ENCODE measurements at places on chromosomes 7 and 10.
A peak's percentile ranks its signal among the peaks of the same experiment; 100 is the strongest.

DNA sequence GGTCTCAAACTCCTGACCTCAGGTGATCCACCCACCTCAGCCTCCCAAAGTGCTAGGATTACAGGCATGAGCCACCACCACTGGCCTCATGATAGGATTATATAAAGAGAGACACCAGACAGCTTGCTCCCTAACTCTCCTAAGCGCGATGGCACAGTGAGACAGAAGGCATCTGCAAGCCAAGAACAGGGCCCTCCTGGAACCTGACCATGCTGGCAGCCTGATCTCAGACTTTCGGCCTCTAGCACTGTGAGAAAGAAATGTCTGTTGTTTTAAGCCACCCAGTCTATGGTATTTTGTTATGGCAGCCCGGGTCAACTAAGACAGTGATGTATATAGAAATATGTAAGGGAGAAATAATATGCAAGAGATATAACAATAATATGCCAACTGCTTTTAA, 51.2 kb downstream of the SRPK2 start:
- H3K4me3 ChIP-seq = no peak overlapping the region
- no peak for DNase-seq
- H3K27ac ChIP-seq = no peak overlapping the region
- H3K36me3 ChIP-seq = peaks cover 2% of the 10 kb centered on the region

- no peak for DNase-seq
- no peak overlapping the region for H3K4me3 ChIP-seq
- no peak overlapping the region for H3K27ac ChIP-seq
- peaks cover 54% of the 10 kb centered on the region for H3K4me1 ChIP-seq
Measured at GRCh38 chr10:110405380-110405779, 92.3 kb upstream of the DUSP5 start.

DNA sequence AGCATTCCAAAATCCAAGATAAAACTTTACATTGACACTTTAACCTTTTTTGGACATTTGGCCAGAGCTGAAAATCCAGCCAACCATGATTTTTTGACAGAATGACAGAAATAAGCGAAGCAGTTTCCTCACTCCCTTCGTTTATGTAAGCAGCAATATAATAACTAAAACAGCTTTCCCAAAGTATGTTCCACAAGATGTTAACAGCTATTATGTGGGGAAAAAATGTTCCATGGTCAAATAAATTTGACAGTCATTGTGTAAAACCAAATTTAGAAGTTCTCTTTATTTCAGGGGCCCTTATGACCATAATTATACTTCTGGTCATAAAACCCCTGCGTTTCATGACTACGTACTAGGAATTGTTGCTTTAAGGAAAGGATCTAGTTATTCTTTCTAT, 416.5 kb downstream of the MAGI2 start:
- no peaks in the 10 kb centered on the region for H3K4me1 ChIP-seq
- H3K27me3 ChIP-seq = no peaks in the 10 kb centered on the region
- DNase-seq = no peak
- no peaks in the 10 kb centered on the region for H3K36me3 ChIP-seq
- H3K4me3 ChIP-seq = no peak overlapping the region
- no peak overlapping the region for H3K27ac ChIP-seq

GRCh38 chr7:47782022-47782421, 166.2 kb downstream of the PKD1L1 start:
- H3K4me1 ChIP-seq = no peaks in the 10 kb centered on the region
- no peak overlapping the region for H3K27ac ChIP-seq
- H3K27me3 ChIP-seq = peaks cover 5% of the 10 kb centered on the region
- no peaks in the 10 kb centered on the region for H3K36me3 ChIP-seq
- no peak for DNase-seq

DNA sequence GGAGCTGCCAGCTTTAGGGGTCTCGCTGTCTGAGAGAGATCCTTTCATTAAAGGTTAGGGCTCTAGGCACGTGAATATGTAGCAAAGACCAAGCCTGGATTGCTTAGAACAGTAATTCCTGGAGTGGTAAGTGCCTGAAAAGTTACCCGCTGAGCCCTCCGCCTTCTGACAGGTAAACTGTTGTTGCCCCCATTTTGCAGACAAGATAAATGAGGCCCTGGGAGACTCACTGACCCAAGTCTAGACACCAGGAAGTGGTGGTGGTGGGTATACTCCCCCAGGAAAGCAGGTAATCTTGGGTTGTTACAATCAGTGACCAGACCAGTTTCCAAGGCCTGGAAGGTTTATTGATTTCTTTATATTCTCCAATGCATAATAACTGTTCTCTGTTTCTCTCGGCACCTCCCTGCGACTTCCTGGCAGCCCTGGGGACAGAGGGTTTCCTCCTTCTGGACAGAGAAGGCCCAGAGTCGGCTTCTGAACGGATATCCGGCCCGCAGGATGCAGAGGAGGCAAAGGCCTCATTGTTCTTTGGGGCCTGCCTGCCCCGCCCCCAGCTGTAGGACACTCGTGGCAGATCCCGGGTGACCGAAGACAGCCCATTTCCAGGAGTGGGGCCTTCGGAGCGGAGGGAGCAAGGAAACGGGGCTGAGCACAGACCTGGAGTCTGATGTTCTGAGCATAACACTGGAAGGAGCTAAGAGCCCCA, 1.3 kb upstream of the GRK5 start:
- no peaks in the 10 kb centered on the region for H3K27me3 ChIP-seq
- peaks cover 33% of the 10 kb centered on the region for H3K4me1 ChIP-seq

DNA sequence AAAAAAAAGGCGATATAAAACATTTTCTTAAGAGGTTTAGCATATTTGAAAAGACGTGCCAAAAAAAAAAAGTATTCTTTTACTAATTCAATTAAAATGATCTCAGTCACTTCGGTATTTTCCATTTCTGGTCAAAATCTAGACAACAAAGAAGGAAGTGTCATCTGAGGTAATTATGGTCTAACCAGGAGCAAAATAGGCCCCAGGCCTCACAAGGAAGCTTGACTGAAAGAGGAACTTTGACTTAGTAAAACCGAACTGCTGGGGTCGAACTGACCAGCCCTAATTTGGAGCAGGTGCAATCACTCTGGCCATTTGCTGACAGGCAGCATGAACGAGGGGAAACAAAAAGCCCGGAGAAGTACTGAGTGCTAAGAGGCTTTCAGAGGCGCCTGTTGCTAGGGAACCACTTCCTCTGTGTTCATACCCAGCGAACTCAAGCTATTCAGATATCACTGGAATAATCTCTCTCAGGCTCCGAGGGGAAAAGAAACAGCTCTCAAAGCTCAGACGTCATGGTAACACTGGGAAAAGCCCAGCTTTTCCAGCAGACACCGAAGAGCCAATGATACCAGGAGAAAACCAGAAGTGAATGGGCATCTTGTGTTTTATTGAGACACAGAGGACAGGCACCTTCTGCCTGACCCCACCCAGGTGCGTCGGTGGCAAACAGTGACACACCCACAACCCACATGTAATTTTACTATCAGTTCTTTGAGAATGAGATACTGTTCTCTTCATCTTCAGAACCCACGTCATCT, 126.5 kb downstream of the FAM107B start:
- DNase-seq = peak; percentile 79
- H3K27me3 ChIP-seq = no peaks in the 10 kb centered on the region
- peak overlapping the region; percentile 75 for H3K4me3 ChIP-seq

- DNase-seq = no peak
- H3K27ac ChIP-seq = no peak overlapping the region
- H3K36me3 ChIP-seq = no peaks in the 10 kb centered on the region
- H3K27me3 ChIP-seq = peaks cover 69% of the 10 kb centered on the region
- peaks cover 10% of the 10 kb centered on the region for H3K4me1 ChIP-seq
Measured at GRCh38 chr7:108454674-108455550, 1.3 kb downstream of the NRCAM start.

DNA sequence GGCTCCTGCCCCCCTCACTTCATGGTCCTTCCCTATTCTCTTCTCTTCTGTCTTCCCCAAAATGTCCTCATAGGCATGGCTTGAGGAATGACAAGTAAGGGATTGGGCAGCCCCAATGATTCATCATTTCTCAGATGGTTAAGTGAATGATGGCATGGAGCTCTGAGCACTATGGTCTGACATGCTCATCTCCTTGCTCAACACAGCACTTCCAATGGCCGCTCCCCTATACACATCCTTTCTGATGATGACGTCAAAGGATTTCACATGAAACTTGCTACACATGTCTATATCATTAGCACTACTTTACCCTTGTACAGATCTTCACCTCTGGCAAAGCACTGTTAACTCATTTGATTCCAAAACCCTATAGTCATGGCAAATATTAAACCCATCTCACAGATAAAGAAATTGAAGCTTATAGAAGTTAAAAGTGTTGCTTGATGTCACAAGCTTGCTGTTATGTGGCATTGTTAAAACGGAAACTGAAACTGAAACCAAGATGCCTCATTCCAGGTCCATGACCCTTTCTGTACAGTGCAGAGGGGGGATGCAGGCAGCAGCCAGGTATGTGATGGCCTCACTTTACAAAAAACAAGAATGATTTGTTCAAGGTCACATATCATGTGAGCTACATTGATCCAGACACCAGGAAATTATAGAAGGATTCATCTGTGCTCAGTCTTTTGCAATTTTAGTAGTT, 90.0 kb upstream of the PLXNA4 start:
- DNase-seq = peak; percentile 22
- no peak overlapping the region for H3K4me3 ChIP-seq
- H3K36me3 ChIP-seq = no peaks in the 10 kb centered on the region
- H3K27me3 ChIP-seq = no peaks in the 10 kb centered on the region

GRCh38 chr10:119328223-119328622, 120.9 kb downstream of the GRK5 start:
- peaks cover 8% of the 10 kb centered on the region for H3K4me1 ChIP-seq
- no peak for DNase-seq
- H3K27ac ChIP-seq = no peak overlapping the region
- no peaks in the 10 kb centered on the region for H3K27me3 ChIP-seq
